ENCODE measurements at places on chromosomes 5 and 9. TPM values are rescaled to one million over a fixed set of nuclear protein-coding genes. Genes with fewer than 3 reads are reported as not detected.

Gene SLF1
- total RNA-seq, result 20.7 TPM

Gene CTSL
- total RNA-seq, result 134 TPM

Gene RLN1
- not detected for total RNA-seq

Gene SVEP1
- total RNA-seq, result not detected

Gene GDNF
- 1.4 TPM for total RNA-seq

Gene SPINK7
- not detected for total RNA-seq

Gene RFESD
- total RNA-seq, result 2.5 TPM

Gene ORM2
- total RNA-seq, result not detected

Gene SV2C
- not detected for total RNA-seq

Gene NUTM2G
- total RNA-seq, result not detected

Gene CDHR2
- total RNA-seq, result not detected

Gene ACOT12
- total RNA-seq, result 0.03 TPM

Gene PCDHB13
- total RNA-seq, result not detected

Gene CNTRL
- 6.1 TPM for total RNA-seq

Gene SLC6A7
- 0.03 TPM for total RNA-seq

Gene ACTBL2
- 0.47 TPM for total RNA-seq

Gene TMEM171
- not detected for total RNA-seq

Gene PCDHB7
- total RNA-seq, result not detected

Gene TMEM245
- 30.8 TPM for total RNA-seq

Gene HTR4
- total RNA-seq, result not detected

Gene BHMT2
- total RNA-seq, result not detected

Gene TESK1
- total RNA-seq, result 5.4 TPM

Gene LCN12
- total RNA-seq, result not detected

Gene DOCK2
- total RNA-seq, result 2.1 TPM

All from HT1080 (cell line).